ENCODE measurements at places on chromosomes 13 and 19.

- no peak for DNase-seq
These were observed 1131.7 kb downstream of the SLITRK5 start for GRCh38 chr13:88802886-88803285.

DNA sequence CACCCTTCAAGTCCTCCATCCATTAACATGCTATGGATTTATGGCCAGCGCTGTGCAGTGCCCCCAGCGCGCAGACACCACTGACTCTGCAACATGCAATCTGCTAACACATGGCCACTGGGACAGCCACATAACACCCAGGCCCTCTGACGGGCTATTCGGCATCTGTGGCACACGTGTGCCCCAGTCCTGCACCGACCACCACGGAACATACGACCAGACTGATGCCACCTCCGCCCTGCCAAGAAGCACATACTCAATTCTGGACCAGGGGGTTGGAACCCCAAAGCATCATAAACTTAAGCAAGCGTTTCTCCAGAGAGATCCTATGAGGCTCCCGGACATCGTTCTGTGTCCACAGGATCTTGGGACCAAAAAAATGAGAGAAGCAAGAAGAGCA is 9.8 kb downstream of the STK24 start:
- DNase-seq = no peak

DNA sequence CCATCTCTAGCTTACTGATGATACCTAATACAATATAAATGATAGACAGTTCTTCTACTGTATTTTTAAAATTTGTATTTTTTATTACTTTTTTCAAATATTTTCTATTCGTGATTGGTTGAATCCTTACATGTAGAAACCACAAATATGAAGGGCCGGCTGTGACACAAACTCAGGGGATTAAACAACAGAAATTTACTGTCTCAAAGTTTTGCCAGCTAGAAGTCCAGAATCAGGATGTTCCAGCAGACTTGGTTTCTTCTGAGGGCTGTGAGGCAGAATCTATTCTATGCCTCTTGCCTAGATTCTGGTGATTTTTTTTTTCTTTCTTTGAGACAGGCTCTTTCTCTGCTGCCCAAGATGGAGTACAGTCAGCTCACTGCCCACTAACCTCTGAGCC is 13.8 kb downstream of the FPR1 start:
- no peak for DNase-seq

GRCh38 chr13:44765001-44765471 is 188.9 kb upstream of the TSC22D1 start:
- DNase-seq = no peak

GRCh38 chr13:68806125-68806524 is 1301.5 kb upstream of the ATXN8OS start:
- DNase-seq = no peak

- no peak for DNase-seq
These were observed at the start of gene ARHGAP35 for GRCh38 chr19:46860846-46861690. Gene ARHGAP35, plus strand, starts transcription at chr19:46860997. Its CDS starts 57,679 bp downstream, at chr19:46918676.

DNA sequence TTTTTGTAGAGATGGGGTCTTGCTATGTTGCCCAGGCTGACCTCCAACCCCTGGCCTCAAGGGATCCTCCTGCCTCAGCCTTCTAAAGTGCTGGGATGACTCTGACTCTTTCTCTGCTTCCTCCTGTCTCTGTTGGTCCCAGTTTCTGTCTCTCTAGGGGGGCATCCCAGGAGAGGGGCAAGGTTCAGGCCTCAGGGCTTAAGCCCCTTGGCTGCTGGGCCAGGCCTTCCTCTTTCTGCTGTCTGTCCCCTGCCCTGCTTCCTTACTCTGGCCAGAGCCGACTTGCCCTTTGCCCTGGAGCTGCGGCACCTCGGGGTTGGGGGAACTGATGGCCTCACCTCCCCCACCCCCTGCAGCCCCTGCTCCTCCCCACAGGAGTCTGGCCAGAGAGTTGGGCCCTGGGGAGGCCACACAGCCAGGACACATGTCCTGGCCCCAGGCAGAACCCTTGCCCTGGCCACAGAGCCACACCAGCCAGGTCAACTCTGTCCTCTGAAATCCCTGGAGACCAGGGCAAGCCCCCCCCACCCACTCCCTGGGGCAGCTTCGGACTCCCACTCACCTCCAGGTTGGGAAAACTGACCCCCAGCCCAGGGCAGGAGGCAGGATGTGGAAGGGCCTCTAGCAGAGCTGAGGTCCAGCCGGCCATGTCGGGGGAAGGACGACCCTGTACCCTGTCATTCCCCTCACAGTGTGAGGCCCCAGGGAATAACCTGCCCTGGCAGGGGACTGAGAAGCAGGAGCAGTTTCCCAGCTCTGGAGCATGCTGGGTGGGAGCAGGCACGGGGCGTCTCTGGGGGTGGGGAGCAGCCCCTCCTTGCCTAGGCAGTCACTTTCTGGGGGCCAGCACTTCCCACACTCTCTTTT is 23.7 kb downstream of the CEBPA start:
- DNase-seq = no peak

GRCh38 chr19:1266129-1266915 is 2.8 kb upstream of the CIRBP start:
- peak; percentile 92 for DNase-seq

DNA sequence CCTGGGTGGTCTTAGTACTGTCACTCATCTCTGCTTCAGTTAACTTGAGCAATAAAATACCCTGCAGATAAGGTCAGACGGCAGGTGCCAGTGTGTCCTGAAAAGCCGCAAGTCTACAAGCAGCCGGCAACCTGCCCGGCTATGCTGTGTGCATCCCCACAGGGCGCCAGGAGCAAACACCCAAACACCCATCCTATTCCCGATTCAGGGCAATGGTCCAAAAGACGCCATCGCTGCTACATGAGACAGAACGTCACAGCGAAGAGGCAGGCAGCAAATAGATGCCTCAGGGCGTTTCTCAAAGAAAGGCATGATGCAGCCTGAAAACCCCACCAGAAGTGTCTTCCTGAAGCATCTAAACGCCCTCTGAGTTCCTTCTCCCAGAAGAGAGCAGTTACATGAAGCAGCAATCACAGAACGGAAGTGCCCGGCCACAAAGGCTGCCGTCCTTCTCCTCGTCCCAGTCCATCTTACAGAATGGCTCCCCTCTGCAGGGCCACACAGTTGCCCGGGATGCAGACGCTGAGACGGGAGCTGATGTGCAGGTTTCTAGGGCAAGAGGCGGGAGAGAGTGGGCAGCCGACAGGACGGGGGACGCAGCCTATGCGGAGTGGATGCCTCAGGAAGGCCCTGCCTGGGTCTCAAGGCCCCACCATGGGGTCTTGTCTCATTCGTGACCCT is 35.1 kb downstream of the RASA3 start:
- DNase-seq = no peak
